ENCODE measurements at places on chromosomes 2 and 18. TPM values are rescaled to one million over a fixed set of nuclear protein-coding genes. Genes with fewer than 3 reads are reported as not detected.

GRCh38 chr18:45352874-45353273 is 262.4 kb upstream of the SLC14A2 start:
- DNase-seq = no peak

DNA sequence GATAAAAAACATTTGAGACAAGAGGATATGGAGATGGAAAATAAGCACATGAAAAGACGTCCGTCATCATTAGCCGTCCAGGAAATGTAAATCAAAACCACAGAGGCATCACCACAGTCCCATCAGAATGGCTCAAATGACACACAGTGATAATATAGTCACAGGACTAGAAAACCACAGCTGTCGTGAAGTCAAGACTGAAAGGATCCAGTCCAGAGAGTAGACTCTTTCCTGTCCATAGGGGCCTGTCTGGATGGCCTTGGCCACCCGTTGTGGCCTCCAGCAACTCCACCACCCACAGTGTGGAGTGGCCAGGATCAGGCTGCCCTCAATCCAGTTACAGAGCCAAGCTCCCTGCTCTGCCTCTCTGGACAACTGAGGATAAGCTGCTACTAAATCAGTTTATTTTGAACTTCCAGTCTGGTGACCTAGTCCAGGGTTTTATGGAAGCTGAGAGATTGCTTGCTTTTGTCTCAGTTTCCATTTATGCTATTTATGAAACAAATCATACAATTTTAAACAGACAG is 60.4 kb downstream of the RHOB start:
- no peak for DNase-seq

DNA sequence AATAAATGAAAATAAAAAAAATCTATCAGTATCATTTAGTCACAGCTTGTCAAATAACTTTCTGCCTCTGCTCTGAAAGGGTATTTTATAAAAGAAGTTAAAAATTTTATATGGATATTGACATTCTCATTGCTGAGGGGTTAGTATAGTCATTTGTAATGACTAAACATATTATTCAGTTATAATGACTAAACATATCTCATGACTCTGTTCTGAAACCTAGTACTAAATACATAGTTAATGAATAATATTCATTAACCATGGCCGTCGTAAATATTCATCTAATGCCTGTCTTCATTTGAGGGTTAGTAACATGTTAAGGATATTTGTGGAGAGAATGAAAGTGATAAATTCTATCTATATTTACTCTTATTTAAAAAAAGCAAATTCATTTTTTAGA is 69.1 kb upstream of the MAP4K3 start:
- DNase-seq = no peak

- DNase-seq = no peak
Observed at GRCh38 chr18:63579616-63580015, 7.5 kb upstream of the SERPINB13 start.

- no peak for DNase-seq
Observed at GRCh38 chr2:40474306-40474705, 22.4 kb upstream of the SLC8A1 start.

The IL1F10 gene
- not detected for total RNA-seq

The NFE2L2 gene
- 13.4 TPM for total RNA-seq

The TXNDC2 gene
- not detected for total RNA-seq
